Suppressor macrophage treated with lipopolysaccharide for 4 hours (primary cell): ENCODE measurements at places on chromosomes 4 and X.

DNA sequence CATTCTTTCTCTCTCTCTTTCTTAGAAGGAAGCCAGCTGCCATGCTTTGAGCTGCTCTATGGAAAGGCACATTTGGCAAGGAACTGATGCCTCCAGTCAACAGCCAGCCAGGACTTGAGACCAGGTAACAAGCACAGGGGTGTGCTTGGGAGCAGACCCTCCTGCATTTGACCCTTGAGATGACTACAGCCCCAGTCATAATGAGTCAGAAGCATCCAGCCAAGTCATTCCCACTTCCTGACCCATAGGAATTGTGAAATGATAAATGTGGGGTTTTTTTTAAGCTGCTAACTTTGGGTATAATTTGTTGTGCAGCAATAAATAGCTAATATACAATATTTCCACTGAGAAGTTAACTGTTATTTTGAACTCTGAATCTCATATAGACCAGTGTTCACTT, 446.9 kb downstream of the GRXCR1 start:
- no peak for DNase-seq

DNA sequence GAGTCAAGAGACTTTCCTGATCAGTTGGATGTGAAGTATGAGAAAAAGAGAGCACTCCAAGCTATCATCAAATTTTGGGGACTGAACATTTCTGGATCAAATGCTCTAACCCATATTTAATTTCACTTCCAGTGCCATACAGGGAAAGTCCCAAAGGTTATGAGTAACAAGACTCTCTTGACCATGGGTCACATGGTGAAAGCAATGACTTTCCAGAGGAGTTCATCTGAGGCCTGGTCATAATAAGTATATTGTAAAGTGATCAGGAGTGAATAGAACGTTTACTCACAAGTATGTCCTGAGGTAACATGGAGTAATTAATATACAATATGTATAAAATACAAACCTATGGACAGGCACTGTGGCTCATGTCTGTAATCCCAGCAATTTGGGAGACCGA, 40.7 kb upstream of the ARMCX5 start:
- DNase-seq = peak; percentile 3

DNA sequence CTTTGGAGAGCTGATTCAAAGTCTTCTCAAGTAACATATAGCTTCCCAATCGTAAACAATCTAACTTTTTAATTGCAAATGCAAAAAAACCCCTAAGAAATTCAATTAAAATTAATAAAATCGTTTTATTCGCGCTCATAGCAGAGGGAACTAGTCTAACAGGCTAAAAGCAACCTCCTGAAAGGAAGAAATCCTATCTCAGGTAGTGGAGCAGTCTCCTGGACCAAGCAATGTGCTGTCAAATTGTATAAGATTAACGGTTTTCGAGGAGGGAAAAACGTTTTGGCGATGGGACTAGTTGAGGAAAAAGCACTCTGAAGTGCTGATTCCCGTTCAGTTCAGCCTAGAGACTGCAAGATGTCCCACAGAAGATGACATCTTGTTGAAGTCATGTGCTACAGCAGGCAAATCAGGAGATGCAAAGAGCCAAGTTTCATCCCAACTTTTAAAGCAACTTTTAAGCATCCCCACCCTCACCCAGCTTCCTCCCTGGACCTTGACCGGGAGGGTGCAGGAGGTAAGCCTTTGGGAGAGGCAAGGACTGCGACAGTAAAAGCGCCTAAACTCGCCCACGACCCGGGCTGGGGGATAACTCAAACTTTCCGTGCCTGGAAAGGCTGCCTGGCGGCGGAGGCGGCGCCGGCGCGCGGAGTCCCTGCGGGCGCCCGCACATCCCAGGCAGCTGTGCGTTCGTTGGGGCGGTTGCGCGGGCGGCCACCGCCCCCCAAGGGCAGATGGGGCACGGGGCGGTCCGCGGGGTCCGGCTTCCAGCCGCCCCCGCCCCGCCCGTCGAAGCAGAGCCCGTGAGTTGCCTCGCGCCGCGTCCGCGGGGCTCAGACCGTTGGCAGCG, 784 bp downstream of the MAP7D3 start:
- no peak for DNase-seq

DNA sequence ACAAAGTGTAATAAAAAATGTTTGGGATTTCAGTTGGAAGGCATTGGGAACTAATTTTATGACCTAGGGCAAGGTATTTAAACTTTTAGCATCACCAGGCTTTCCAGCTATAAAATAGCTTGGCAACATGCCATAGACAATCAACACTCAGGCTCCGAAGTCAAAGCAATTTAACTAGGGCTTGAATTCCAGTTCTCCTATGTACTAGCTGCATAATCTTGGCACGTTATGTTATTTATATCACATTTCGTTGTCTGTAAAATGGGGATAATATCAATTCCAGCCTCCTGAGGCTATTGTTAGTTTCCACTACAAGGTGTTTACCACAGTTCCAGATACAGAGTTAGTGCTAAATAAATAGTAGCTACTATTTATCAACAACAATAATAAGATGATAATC, 78.8 kb downstream of the DMD start:
- DNase-seq = no peak

GRCh38 chrX:150899191-150899757, 806 bp upstream of the CD99L2 start:
- DNase-seq = peak; percentile 69

- no peak for DNase-seq
Observed at GRCh38 chr4:90580326-90580725, 453.1 kb downstream of the CCSER1 start.

- no peak for DNase-seq
Observed at GRCh38 chr4:32798471-32799159, 2078.4 kb downstream of the PCDH7 start.

DNA sequence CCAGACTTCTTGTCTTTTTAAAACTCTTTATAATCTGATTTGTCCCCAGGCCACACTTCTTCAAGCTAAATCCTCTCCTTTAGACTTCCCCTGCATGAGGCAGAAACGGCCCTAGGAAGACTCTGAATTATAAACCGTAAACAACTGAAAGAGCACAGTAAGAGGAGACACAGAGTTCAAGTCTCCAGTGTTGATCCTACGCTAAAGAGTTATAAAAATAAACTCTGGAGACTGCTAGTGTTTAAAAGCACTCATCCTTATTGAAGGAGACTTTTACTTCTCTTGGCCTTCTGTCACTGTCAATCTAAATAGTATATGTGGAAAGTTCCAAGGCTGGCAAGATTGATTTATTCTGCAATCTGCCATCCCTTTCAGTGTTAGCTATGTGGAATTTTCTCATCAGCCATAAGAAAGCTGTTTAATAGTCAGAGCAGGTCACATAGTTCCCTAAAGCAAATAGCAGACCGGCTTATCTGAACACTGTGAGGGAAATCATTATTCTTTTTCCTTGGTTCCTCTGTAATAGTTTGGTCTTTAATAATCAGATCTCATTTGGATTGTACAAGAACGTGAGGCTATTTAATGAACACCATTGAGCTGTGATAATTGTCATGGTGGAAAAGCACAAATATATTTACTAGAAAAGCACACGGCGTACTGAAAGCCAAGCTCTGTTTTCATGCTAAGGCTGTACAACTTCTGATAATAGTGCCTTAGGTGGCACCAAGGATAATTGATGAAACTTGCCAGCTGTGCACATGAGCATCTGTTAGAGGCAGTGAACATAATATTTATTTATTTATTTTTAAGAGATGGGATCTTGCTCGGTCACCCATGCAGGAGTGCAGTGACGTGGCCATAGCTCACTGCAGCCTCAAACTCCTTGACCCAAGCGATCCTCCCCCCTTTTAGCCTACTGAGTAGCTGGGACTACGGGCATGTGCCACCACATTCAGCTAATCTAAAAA, 157.7 kb downstream of the CEP135 start:
- DNase-seq = no peak

GRCh38 chrX:68846536-68846935, 17.7 kb downstream of the EFNB1 start:
- no peak for DNase-seq

- DNase-seq = no peak
Observed at GRCh38 chr4:53511014-53511413, 80.3 kb downstream of the LNX1 start.

- DNase-seq = no peak
Observed at GRCh38 chrX:115531818-115532403, 29.1 kb upstream of the PLS3 start.

DNA sequence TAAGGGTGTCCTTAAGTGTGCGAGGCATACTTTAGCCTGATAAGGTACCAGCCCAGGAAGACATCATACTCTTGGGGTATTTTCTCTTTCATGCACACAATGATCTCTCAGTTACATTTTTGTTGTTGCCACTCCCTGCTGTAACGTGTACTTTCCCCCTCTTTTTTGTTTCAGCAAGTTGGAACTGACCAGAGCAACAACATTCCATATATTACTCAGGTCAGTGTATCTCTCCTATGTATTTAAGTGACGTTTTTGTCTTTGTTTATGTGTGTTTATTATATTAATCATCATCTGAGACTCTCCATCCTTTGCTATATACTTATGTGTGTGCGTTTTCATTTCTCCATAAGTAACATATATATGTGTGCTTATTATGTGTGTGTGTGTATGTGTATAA, 71.3 kb upstream of the VBP1 start:
- no peak for DNase-seq
